ENCODE measurements at places on chromosomes 1 and 21. TPM values are rescaled to one million over a fixed set of nuclear protein-coding genes. Genes with fewer than 3 reads are reported as not detected.
A peak's percentile ranks its signal among the peaks of the same experiment; 100 is the strongest.

GRCh38 chr1:35408925-35409324 lies 140.4 kb downstream of the ZMYM4 start:
- DNase-seq, result no peak
- no peaks in the 10 kb centered on the region for H3K27me3 ChIP-seq
- H3K27ac ChIP-seq, result no peak overlapping the region
- no peaks in the 10 kb centered on the region for H3K4me1 ChIP-seq
- H3K36me3 ChIP-seq, result peaks cover 35% of the 10 kb centered on the region

- H3K4me1 ChIP-seq, result peaks cover 2% of the 10 kb centered on the region
- no peaks in the 10 kb centered on the region for H3K36me3 ChIP-seq
- H3K27me3 ChIP-seq, result peaks cover 28% of the 10 kb centered on the region
- H3K27ac ChIP-seq, result no peak overlapping the region
- DNase-seq, result no peak
These were observed 171.1 kb upstream of the CSF3R start for GRCh38 chr1:36653850-36654249.

DNA sequence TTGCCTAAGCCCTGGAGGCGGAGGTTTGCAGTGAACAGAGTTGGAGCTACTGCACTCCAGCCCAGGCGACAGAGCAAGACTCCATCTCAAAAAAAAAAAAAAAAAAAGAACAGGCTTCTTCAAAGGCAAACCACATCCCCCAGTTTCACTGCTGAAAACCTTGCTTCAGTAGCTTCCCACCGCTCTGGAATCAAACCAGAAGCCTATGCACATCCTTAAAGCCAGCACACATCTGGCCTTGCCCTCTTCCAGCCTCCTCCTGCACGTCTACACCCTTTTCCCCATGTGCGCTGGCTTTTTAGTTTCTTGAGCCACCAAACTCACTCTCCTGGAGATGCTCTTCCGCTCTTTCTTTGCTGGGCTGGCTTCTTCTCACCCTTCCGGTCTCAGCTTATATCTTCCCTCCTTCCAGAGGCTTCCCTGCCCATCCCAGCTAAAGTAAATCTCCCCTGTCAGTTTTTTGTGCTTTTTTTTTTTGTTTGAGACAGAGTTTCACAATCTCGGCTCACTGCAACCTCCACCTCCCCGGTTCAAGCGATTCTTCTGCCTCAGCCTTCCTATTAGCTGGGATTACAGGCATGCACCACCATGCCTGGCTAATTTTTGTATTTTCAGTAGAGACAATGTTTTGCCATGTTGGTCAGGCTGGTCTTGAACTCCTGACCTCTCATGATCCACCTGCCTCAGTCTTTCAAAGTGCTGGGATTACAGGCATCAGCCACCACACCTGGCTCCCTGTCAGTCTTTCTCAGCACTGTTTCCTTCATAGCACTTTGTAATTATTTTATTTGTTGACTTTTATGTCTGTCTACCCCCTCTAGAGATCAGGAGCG lies 42.0 kb upstream of the ID3 start:
- peak overlapping the region; percentile 79 for H3K27ac ChIP-seq
- H3K36me3 ChIP-seq, result no peaks in the 10 kb centered on the region
- H3K4me3 ChIP-seq, result peak overlapping the region; percentile 44
- DNase-seq, result no peak
- H3K27me3 ChIP-seq, result no peaks in the 10 kb centered on the region

GRCh38 chr1:202725526-202725925 lies 15.3 kb upstream of the SYT2 start:
- peaks cover 20% of the 10 kb centered on the region for H3K36me3 ChIP-seq
- no peaks in the 10 kb centered on the region for H3K4me1 ChIP-seq
- DNase-seq, result no peak
- no peak overlapping the region for H3K27ac ChIP-seq

- H3K4me1 ChIP-seq, result no peaks in the 10 kb centered on the region
- no peaks in the 10 kb centered on the region for H3K27me3 ChIP-seq
- H3K4me3 ChIP-seq, result no peak overlapping the region
- no peak for DNase-seq
- no peak overlapping the region for H3K27ac ChIP-seq
These were observed 8.0 kb upstream of the OXCT2 start for GRCh38 chr1:39779137-39779536.

DNA sequence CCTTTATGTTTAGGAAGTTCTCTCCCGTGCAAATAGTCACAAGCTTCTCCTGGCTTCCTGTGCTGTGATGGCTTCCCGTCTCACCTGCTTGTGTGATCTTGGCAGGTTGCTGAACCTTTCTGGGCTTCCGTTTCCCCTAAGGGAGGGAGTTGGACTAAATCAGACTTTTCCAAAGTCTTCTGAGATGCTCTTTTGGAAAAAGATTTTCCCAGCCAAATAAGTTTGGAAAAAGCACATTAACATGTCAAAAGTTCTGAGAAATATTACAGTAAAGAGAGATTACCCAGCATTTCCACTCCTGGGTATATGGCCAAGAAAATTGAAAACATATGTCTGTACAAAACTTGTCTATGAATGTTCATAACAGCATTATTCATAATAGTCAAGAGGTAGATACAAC lies 36.0 kb upstream of the TENT5C start:
- H3K27me3 ChIP-seq, result no peaks in the 10 kb centered on the region
- DNase-seq, result no peak
- peaks cover 17% of the 10 kb centered on the region for H3K4me1 ChIP-seq
- H3K4me3 ChIP-seq, result no peak overlapping the region
- no peaks in the 10 kb centered on the region for H3K36me3 ChIP-seq

DNA sequence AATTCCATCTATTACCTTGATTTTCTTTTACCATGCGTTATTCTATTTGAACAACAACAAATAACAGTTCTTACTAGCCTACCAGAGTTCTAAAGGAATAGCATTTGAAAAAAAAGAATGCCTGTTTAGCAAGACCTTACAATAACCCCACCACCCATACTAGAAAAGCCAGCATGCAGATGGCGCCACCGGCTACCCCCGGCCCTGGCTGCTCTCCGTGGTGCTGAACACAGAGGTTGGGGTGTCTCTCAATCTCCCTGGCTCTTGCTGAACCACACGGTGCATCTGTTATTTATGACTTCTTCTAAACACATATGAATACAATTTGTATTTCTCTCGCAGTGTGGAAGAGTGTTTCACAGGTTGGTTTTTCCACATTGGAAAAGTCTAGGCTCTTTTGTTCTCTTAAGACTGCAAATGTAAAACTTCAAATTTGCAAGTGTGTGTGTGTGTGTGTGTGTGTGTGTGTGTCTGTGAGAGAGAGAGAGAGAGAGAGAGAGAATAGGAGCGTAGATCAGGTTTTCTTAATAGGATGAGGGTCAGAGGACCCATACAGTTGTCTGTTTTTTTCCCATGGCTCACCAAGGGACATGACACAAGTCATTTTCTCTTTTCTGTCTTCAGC lies 13.6 kb downstream of the GRIK3 start:
- H3K4me1 ChIP-seq, result no peaks in the 10 kb centered on the region
- H3K27ac ChIP-seq, result no peak overlapping the region
- no peaks in the 10 kb centered on the region for H3K36me3 ChIP-seq
- peaks cover 16% of the 10 kb centered on the region for H3K27me3 ChIP-seq
- DNase-seq, result peak; percentile 51
- H3K4me3 ChIP-seq, result no peak overlapping the region

Gene DENND2C
- total RNA-seq, result 0.65 TPM

DNA sequence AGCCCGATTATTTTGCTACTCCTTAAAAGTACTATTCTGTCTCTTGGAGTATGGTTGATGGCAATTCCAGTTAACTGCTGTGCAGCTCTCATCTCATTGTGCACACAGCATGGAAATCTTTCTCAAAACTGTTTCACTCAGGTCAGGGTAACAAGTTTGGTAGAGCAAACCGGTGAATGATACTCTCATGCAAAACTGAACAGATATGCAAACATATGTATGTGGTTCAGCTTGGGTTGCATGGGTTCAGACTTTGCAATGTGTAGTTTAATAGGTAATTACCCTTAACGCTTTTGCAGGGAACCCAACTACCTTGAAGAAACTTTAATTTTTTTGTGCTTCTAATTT lies 2.2 kb downstream of the GADD45A start:
- H3K27me3 ChIP-seq, result no peaks in the 10 kb centered on the region
- peaks cover 45% of the 10 kb centered on the region for H3K4me1 ChIP-seq
- peaks cover 30% of the 10 kb centered on the region for H3K36me3 ChIP-seq
- DNase-seq, result no peak

Gene LIPI
- not detected for total RNA-seq

All from activated CD4-positive, alpha-beta T cell treated with anti-CD3 and anti-CD28 coated beads for 36 hours (primary cell).